ENCODE measurements at places on chromosomes 3 and 15.
A peak's percentile ranks its signal among the peaks of the same experiment; 100 is the strongest.

DNA sequence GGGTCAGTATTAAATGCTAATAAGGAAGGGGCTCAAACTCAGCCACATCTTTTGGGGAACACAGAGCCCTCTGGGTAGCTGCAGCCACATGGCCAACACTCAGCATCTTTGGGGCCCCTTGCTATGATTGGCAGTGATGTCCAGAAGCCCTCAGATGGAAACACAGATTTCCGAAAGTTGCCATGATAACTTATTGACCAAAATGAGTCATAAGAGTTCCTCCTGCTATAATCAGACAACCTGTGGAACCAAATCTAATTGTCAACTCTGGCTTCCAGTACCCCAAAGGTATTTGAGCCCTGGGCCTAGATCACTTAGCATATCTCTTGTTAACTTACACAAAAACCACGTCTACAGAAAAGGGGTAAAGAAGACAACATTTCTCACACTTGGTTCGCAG, 392.2 kb downstream of the KCNH8 start:
- DNase-seq: no peak

- no peak for DNase-seq
Measured at GRCh38 chr15:74352393-74352910, 15.0 kb downstream of the CYP11A1 start.

DNA sequence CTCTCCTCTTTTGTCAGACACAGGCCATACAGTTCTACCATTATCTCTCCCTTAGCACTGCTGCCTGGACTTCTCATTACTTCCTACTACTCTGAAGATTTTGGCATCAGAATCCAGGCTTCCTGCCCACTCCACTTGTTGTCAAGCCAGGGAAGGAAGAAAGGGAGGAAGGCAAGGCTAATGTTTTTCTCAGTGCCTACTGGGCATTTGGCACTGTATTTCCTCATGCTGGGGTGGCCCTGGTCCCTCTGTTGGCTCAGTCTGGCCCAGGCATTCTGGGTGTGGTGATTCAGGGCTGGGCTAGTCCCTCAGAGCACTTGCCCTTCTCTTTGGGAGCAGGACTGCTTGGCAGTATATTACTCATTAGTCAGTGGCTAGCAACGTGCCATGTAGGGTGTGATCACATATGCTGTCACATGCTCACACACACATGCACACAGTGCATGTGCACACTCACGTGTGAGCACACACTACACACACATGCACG, 52.9 kb downstream of the BSN start:
- no peak for DNase-seq

DNA sequence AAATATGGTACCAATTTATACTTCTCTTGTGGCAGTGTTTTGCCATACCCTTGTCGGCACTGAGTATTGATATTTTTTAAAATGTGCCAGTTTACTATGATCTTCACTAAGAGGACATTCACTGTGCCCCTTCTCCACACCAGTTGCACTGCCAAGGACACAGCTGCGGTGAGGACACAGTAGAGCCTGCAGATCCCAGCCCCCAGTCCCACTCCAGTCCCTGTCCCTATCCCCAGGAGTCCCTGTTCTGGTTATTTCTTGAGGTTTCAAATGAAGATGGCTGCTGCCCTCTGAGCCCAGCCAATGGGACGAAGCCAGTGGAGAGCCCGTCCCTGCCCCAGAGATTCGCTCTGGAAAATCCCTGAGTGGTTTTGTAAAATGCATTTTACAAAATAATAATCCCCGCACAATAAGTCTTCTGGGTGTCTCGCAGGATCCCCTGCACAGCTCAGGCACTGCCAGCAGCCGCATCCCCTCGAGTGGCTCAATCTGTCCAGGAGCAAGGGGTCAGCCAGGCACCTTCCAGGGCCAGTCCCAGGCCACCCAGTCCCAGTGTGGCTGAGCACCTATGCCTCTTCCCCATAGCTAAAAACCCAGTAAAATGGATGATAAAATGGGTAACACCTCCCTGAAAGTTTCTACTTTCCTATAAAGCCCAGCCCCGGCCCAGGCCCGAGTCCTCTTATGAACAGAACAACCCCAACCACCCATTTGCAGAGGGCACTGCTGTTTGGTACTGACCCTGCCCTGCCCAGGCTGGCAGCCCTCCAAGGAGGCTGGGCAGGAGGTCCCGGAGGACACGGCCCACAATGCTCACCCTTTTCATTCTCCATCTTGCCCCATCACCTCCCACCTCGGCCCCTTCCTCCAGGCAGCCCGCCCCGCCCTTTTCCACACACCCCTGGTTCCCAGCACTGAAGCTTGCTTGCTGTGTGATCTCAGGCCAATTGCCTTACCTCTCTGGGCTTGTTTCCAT, 91.1 kb downstream of the VGLL4 start:
- DNase-seq: no peak

DNA sequence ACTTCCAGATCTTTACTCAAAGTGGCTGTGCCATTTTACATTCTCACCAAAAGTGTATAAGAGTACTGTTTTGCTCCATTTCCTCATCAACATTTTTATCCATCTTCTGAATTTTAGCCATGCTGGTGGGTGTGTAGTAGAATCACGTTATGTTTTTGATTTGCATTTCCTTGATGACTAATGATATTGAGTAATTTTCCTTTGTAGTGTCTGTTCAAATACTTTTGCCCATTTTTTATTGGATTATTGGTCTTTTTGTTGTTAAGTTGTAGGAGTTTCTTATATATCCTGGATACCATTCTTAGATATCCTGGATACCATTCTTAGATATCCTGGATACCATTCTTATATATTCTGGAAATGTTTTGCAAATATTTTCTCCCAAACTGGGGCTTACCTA, 344.9 kb downstream of the LRRC3B start:
- no peak for DNase-seq

- no peak for DNase-seq
Measured at GRCh38 chr15:60652870-60653269, 173.9 kb upstream of the ICE2 start.

GRCh38 chr3:197468866-197469382, 86.8 kb downstream of the BDH1 start:
- DNase-seq: peak; percentile 53

GRCh38 chr15:59611276-59612260, at the start of gene GCNT3:
Gene GCNT3, plus strand, starts transcription at chr15:59611783. Its CDS starts 6,456 bp downstream, at chr15:59618239.
- peak; percentile 22 for DNase-seq

DNA sequence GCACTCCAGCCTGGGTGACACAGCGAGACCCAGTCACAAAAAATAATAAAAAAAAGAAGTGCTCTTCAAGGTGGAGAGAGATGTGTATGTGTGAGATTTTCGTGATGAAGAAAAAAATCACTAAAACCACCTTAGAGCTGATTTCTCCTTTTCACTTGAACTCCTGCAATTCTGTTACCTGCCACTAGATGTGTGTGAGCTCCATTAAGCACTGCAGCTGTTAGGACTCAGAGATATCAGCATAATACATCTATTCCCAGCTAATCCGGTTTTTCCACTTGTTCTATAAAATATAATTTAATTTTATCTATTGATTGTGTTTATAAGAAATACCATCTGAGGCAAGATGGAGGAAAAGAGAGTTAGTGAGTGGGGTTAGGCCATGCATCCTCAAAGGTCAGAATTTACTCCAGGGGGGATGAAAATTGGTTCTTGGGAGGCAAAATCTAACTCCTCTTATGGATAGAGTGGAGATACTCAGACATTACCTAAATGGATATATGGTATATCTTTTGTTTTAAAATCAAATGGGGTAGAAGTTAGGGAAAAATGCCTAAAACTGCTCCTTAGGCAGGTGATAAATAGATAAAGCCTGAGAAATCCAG, 152.7 kb downstream of the IL20RB start:
- peak; percentile 71 for DNase-seq

DNA sequence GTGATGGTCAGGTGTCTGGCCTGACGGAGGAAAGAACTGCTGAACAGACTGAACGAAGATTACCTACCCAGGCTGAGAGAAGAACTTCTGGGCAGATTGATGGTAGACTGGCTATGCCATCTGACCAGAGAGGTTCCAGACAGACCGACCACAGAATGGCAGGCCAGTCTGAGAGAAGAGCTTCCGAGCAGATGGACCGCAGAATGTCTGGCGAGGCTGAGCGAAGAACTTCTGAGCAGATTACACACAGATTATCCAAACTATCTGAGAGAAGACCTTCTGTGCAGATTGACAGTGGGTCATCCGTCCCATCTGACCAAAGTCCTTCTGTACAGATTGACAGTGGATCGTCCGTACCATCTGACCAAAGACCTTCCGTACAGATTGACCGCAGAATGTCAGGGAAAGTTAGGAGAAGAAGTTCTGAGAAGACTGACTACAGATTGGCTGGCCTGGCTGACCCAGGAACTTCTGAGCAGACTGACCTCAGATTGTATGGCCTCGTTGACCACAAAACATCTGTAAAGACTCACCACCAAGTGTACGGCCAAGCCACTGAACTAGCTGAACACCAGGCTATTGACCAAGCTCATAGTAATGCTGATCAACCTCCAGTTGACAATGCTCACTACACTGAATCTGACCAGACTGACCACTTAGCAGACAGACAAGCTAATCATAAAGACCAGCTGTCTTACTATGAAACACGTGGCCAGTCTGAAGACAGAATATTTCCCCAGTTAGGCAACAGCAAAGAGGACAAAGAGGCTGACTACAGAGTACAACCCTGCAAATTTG, 812 bp downstream of the TEX55 start:
- no peak for DNase-seq
